Lung microvascular endothelial cell (primary cell): ENCODE measurements at places on chromosomes 7 and 10.
A peak's percentile ranks its signal among the peaks of the same experiment; 100 is the strongest.

DNA sequence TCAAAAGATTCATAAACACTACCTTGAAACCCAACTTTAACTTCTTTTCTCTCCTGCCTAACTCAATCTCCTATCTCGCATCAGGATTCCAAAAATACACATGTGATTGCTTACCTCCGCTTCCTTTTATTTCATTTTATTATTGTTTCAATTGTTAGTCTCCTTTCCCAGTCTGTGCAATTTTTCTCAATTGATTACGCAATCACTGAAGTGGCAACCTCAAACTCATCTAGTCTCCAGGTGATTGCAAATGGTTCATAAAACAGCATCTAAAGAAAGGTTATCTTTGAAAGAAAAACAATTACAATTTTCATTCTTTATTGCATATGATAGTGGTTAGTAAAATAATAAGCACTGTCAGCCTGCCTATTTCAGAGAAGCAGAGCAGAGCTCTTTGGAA lies 45.6 kb downstream of the CHRM2 start:
- DNase-seq, result no peak

DNA sequence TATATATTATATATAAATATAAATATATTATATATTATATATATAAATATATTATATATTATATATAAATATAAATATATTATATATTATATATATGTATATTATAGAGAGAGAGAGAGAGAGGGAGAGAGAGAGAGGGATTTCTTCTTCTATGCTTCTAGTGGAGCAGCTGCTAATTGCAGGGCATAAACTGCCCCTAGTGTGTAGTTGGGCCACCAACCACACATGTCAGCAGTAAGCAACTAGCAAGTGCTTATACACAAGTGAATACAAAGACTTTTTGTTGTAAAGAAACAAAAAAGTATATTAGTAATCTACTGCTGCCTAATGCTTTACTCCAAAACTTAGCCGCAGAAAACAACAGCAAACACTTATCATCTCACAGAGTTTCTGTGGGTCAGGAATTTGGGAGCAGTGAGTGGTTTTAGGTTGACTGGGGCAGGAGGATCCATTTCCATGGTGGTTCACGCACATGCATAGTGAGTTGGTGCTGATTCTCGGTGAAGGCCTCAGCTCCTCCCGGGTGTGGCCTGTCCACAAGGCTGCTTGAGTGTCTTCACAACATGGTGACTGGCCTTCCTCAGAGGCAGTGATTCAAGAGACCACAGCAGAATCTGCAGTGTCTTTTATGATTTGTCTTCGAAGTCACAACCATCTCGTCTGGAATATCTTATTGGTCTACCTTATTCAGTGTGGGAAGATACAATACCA lies 25.5 kb upstream of the BAG3 start:
- no peak for DNase-seq

DNA sequence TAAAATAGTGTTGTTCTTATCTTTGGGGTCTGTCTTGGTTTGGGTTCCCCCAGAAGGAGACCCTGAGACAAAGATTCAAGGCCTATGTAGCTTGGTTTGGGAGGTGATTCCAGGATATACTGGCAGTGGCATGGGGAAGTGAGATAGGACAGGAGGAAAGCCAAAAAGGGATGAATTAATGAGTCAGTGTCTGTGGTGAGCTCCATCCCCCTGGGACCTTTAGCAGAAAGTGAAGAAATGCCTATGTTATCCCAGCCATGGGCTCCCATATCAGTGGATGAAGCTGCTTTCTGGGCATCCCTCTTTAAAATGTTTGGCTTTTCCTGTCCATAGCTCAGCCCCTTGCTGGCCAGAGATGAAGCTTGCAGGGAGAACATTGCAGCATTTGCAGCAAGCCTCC lies 217.0 kb upstream of the CTBP2 start:
- no peak for DNase-seq

DNA sequence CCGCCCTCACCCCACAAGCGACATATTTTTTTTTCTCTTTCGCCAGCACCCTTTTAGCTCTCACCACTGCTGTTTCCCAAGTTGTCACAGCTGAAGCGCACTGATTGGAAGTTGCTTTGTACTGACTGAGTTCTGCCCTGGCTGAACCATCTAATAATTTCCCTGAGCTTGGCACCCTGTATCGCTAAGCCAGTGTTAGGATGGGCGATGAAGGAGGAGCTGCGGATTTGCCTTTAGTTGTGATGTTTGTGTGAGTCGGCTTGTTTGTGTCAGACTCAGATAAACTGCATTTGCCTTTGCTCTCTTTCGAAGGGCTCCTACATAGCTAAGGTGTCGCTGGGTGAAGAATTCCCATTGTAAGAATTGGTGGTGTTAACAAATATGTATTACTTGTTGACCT lies 1.3 kb upstream of the ATXN7L1 start:
- DNase-seq, result no peak

DNA sequence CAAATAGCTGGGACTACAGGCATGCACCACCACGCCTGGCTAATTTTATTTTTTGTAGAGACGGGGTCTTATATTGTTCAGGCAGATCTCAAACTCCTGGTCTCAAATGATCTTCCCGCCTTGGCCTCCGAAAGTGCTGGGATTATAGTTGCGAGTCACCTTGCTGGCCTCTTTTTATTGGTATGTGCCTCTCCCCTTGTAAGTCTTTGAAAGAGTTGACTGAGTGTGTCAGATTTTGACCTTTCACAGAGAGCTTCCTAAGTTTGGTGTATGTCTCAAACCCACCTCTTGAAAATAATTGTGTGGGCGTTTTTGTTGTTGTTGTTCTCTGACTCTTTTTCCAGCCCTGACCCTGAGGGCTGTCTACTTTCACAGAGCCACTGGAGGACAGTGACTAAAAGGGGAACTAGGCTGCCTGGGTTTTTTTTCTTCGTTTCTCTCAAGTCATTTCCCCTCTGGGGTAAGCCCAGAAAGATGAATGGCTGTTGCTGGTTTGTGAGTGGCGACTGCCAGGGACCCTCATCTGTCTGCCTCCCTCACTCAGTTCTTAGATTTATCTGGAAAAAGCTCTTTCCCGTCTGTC lies 262.8 kb downstream of the ZEB1 start:
- no peak for DNase-seq

- DNase-seq, result no peak
These were observed 245.2 kb downstream of the TNS3 start for GRCh38 chr7:47336472-47337425.

DNA sequence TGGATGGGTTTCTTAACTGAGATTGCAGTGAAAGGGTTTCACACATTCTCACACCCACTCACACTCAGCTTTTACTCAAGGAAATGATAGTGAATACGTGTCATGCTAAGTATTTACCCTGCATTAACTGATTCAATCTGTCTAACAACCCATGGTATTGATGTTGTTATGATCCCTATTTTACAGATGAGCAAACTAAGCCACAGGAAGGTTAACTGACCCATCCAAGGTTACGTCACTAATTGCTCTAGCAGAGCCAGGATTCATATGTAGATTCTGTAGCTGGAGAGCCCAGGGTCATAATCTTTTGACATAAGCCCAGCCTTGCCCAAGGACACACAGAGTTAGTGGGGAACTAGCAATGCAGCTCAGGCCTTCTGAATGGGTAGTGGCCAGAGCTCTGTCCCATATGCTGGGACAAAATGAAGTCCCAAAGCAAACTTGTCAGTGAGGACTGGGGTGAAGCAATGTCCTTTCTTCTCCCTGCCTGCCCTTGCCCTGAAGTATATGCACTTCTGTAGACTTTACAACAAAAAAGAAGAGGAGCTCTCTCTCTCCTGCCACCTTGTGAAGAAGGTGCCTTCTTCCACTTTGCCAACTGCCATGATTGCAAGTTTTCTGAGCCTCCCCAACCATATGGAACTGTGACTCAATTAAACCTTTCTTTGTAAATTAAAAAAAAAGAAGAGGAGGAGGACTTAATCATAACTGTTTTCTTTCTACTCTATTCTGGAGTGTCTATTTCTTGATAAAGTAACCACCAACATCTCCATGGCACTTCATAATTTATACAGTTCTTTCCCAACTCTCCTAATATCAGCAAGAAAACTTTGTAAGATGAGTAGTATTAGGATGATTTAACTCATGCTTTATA lies 4.9 kb upstream of the CYP3A7 start:
- no peak for DNase-seq

GRCh38 chr10:13890233-13891127 lies 303.7 kb downstream of the PRPF18 start:
- peak; percentile 90 for DNase-seq

DNA sequence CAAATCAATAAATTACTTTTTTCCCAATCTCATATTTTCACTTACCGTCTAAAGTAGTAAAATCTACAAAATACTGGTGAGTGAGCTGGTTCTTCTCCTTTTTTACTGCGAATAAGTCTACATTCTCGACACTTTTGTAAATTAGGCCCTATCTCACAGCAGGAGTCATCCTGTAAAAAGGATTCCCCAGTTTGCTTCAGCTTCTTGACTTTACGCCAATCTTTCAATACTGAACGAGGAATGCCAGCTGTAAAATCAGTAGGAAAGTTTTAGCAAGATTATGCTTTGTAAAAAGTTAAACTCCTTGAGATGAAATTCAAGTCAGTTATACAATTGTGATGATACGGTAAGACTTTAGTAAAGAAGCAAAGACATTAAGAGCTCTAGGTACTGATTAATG lies 67.3 kb downstream of the NRBF2 start:
- DNase-seq, result no peak

DNA sequence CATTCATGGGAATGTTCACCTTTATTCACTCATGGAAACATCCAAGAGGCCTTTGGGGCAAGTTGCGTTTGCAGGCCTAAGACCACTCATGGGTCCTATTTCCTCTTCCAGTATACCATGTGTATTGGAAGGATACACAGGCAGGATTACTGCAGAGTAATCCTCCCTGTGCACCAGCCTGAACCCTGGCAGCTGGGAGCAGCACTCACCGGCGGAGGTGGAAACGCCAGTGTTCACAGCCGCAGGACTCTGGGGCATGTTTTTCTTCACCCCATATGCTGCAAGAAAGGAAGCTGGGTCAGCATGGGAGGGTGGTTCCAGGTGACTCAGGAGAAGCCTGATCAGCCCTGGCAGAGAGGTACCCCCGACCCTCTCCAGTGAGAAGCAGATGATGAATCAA lies 24.5 kb downstream of the COL17A1 start:
- no peak for DNase-seq

- no peak for DNase-seq
These were observed 26.0 kb upstream of the PLEKHA1 start for GRCh38 chr10:122348512-122348911.

DNA sequence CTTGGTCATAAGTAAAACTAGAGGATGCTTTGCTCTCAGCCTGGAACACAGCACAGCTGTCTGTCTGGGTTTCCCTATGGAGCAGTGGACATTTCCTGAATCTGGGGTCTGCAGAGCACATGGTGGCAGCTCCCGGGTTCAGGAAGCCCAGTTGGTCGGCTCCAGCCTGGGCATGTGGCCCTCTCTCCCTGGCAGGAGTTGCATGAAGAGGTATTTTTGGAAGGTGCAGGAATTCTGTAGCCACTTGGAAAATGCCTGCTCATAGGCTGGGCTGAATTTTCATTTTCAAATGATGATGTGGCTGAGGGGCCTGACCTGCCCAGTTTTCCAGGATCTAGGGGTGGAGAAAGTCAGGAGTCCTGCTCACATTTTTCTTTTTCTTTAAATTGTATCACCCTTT lies 6.7 kb upstream of the TPST1 start:
- no peak for DNase-seq

- no peak for DNase-seq
These were observed 256.2 kb upstream of the NFE2L3 start for GRCh38 chr7:25895792-25896171.

DNA sequence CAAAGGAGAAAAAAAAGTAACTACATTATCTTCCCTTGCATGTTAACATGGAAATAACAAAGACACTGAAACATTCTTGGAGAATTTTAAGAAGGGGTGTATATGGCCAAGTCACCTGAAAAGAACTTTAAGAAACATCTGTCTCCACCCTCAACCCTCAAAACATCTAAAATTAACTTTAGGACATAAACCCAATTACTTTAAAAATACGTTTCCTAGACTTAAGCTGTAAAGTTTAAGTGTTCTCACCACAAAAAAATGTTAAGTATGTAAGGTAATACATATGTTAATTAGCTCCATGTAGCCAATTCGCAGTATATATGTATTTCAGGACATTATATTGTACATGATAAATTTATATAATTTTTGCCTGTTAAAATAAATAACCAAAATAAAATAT lies 71.1 kb upstream of the GLCCI1 start:
- DNase-seq, result no peak

- no peak for DNase-seq
These were observed 32.5 kb upstream of the ERCC6 start for GRCh38 chr10:49571388-49571787.

DNA sequence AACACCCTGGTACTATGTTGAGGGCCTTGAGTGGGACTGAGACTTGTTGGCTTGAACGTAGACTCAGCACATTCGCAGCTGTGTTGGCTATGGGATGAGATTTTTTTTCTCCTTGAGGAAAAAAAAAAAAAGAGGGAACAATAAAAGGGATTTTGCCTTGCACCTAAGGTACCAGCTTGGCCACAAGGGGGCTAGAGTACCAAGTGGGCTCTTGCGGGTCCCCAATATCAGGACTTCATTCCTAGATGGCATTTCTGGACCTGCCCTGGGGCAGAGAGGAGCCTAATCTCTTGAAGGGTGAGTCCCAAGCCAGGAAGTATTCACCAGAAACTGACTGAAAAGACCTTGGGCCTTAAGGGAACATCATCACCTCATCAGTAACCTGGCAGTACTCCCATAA lies 1083.6 kb upstream of the PHF14 start:
- DNase-seq, result no peak

GRCh38 chr10:102642736-102643335 lies 1.4 kb upstream of the TRIM8 start:
- DNase-seq, result peak; percentile 79

DNA sequence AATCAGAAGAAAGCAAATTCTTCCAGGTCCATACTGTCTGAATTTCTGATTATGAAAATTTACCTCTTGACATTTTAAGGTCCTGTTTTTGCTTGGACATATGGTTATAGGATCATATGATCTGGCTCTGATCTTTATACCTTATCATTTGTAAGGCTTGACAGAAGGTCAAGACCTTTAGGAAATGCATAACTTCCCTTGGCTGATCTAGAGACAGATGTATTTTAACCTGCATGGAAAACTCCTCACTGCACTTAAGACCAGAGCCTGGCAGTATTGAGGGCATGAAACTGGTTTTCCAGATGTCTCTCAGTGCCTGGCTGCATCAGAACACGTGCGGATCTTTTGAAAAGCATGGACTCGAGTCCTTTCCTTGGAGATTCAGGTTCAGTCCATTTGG lies 55.9 kb downstream of the TRRAP start:
- DNase-seq, result peak; percentile 63

- DNase-seq, result peak; percentile 63
These were observed 1.7 kb downstream of the ZEB1 start for GRCh38 chr10:31320550-31321211.

GRCh38 chr10:95716466-95716865 lies 22.7 kb upstream of the TCTN3 start:
- no peak for DNase-seq

GRCh38 chr10:60008816-60009215 lies 102.5 kb upstream of the CCDC6 start:
- DNase-seq, result no peak

- DNase-seq, result no peak
These were observed 2.7 kb upstream of the ARHGAP22 start for GRCh38 chr10:48607356-48608278.

GRCh38 chr7:108034586-108034985 lies 31.6 kb upstream of the LAMB1 start:
- DNase-seq, result no peak

- peak; percentile 18 for DNase-seq
These were observed 21.3 kb downstream of the AVL9 start for GRCh38 chr7:32516551-32517100.

- DNase-seq, result no peak
These were observed 560.5 kb upstream of the MKI67 start for GRCh38 chr10:128686630-128687278.

- no peak for DNase-seq
These were observed 3.0 kb upstream of the PRSS37 start for GRCh38 chr7:141844256-141844655.
